ENCODE measurements at places on chromosomes 11 and 22. TPM values are rescaled to one million over a fixed set of nuclear protein-coding genes. Genes with fewer than 3 reads are reported as not detected.

DNA sequence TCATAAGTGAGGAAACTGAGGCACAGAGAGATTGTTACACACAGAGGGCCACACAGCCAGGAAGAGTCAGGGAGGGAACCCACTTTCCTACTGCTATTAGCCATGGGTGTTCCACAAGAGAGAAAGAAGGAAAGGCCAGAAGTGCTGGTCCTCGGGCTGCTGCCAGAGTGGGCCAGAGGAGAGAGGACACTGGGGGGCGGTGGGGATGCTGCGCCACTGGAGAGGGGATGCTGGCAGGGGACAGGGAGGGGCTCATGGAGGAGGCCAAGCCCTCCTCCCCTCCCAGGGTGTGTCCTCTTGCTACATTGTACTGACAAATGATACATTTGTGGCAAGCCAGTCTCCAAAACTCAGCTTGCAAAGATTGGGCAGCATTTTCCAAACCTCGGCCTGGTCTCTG, 9.9 kb downstream of the IL10RA start:
- no peak for DNase-seq

DNA sequence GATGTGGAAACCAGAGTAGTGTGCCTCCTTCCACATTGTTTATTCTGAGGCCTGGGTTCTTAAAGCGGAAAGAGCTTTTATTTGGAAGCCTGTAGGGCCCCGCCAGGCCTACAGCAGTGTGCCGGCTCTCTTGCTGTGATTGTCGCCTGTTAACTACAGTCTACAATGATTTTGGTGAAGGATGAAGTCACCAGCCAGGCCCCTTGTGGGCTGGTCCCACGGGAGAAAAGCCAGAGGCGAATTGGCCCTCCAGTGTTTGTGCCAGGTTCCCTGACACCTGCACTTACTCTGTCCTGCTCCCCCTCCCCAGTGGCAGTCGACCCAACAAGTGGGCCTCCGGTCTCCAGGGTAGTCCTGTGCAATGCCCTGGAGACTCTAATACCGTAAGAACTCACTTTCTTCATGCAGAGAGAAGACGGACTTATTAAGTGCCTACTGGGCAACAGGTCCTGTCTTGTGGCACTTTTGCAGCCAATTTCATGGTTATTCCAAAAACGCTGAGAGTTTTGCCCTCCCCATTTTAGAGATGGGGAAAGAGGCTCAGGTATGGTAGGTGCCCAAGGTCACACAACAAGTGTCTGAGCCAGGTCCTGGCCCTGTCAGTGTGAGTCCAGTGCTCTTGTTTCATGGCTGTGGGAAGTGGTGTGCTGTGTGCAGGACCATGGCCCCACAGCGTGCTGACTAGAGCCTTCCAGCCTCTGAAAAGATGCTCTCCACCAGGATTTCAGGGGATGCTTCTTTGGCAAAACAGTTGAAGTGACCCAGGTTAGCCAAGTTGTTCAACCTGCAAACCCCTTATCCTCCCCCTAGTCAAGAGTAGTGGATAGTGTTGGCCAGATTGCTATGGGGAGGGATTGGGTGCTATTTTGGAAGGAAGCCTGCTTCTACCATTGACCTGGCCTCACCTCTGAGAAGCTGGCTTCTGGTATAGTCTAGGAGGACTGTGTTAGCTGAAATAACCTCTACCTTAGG, 1.4 kb downstream of the MICAL2 start:
- no peak for DNase-seq

GRCh38 chr11:11502263-11502861, 119.4 kb downstream of the GALNT18 start:
- no peak for DNase-seq

KRTAP5-1 gene
- total RNA-seq = not detected

LRP4 gene
- 0.93 TPM for total RNA-seq

Measured in liver (tissue), 10 donors.